ENCODE measurements at places on chromosomes 4 and X.
A peak's percentile ranks its signal among the peaks of the same experiment; 100 is the strongest.

DNA sequence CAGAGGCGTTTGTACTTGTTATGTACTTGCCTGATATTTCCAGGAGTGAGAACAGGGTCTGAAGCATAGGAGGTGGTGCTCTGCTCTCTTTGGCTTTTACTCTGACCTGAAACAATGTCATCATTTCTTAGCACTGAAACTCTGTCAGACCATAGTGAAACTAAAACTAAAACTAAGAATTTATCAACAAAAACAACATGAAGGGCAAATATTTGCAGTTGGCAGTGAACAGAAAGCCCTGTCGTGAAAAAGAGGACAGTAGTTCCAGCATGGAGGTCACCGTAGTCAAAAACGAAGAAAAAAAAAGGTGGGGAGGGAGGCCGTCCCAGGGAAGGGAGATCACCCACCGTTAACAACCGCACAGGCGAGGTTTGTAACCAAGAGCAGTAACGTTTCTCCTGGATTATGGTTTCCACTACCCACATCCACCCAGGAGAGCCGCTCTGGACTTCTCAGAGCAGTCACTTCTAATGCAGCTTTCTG lies 97.5 kb downstream of the ANK2 start:
- DNase-seq = no peak

- peak; percentile 81 for DNase-seq
Observed at GRCh38 chr4:53646795-53647194, 55.5 kb upstream of the LNX1 start.

DNA sequence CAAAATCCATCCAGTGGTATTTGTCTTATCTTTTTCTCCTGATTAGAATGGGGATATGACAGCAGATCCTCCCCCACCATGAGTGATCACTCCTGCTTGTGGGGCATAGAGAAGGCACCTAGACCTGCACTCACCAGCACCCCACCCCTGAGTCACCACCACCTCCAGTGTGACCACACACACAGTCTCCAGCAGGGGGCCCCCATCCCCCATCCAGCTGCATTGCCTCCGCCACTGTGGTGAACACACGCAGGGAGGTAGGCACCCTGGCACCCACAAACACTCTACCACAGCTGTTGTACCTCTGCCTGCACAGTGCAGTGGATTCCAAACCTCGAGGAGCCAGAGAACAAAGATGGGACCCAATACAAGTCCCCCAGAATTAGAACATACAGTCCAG lies 9.0 kb upstream of the MAGEA8 start:
- DNase-seq = no peak

DNA sequence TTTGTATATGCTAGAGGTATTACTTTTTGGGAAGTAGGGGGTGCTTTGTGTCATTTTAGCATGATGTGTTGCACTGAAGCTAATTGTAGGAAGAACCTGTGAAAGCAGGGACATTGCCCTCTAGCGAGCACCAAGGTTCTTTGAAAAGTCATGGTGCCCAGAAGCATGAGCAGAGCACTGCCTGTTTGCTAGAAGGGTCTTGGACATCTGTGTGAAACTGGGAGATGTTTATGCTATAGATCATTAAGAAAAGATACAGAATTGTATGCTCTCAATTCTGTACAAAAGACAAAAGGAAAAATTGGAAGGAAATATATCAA lies 14.7 kb downstream of the GRPR start:
- DNase-seq = no peak

DNA sequence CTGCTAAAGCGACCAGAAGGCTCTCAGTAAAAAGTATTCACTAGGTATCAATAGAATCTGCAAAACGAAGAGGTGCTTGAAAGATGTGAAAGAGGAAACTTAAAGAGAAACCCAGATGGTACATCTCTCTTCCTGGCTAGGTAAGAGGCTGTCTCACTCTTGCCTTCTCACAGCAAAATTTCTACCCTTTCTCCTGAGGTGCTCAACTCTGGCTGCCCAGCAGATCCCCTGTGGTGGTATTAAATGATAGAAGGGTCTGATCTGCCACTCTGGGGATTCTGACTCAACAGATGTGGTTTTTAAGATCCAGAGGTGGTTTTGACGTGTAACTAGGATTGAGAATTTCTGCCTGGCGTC lies 14.9 kb upstream of the TSPAN5 start:
- DNase-seq = no peak

GRCh38 chr4:170001745-170002267 lies 24.4 kb downstream of the MFAP3L start:
- no peak for DNase-seq

DNA sequence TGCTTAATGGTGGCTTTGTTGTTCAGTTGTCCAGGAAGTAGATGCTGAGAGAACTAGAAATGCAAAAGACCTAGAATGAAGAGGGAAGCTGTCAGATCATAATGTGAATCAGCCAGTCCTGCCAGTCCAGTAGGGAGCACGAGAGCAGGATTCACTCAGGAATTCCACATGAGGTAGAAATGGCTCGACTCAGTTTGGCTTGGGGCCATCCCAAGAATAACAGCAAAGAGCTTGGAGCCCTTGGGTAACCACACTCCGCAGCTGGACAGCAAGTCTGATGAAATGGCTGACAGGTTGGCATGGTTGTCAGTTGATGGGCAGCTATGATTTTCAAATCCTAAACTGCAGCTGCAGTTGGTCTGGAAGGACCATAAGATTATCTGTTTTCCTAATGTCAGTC lies 44.5 kb upstream of the WDR1 start:
- no peak for DNase-seq

DNA sequence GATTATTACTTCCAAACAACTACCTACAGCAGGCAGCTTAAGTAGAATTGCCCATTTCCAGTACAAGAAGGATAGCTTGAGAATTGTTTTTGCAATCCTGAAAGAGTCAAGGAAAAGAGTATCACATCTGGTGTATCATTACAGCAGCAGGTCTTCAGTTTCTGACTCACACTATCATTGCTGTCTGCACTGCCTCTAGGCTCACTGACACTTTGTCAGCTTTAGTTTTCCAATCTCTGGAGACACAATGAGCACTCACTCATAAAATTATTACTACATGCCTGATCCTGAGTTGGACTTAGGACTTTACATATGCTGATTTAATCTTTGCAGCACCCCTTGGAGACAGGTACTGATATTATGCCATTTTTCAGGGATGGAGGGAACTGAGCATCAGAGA lies 244.6 kb upstream of the BOD1L1 start:
- DNase-seq = no peak

GRCh38 chr4:21901831-21902230 lies 46.7 kb downstream of the KCNIP4 start:
- no peak for DNase-seq

- no peak for DNase-seq
Observed at GRCh38 chr4:100804576-100805360, 286.9 kb upstream of the EMCN start.

DNA sequence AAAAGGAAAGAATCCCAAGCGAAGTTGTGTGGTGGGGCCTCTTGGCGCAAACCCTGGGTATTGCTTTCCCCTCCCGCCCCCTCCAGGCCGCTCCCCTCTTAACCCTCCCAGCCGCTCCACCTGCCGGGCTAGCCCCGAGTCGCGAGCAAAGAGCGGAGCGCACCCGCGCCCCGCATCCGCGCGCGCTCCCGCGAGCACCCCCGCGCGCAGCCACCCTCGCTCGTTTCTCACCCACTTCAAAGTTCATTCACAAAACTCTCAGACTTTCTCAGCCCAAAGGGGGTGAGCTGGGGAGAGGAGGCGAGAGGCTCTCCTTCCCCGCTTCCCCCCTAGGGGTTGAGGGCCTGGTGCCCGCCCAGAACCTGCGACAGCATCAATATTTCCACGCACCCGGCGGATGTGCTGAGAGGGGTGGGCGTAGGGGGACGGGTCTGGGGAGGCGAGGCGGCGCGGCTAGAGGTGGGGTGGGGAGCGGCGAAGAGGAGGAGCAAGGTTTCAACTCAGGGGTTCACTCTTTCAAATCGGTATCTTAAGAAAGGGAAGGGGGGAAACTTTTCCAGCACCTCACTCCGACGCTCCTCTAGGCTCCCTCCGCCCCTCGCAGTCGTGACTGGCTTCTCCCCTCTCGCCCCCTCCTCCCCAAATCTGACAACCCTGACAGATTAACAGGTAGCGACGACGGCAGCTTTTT lies 1.8 kb downstream of the MAML3 start:
- DNase-seq = no peak

DNA sequence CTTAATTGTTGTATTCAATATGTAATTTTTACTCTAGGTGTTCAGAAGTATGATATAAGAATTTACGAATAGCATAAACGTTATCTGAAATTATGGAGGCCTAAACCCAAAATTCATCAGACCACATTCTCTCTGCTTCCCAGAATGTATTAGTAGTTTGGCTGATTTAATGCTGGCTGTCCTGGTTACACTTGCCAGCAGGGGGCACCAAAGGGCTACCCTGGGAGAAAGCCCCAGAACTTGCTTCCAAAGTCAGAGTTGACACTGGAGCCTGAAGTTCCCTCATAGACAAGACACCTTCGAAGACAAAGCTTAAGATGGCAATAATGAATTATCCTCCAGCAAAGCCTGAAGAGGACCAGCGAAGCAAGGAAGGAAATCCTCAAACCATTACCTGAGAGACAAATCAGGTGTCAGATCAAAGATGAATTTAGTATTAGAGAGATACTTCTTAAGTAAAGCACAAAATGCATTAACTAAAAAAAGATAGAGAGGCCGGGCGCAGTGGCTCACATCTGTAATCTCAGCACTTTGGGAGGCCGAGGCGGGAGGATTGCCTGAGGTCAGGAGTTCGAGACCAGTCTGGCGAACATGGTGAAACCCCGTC lies 11.3 kb upstream of the ANOS1 start:
- DNase-seq = no peak

DNA sequence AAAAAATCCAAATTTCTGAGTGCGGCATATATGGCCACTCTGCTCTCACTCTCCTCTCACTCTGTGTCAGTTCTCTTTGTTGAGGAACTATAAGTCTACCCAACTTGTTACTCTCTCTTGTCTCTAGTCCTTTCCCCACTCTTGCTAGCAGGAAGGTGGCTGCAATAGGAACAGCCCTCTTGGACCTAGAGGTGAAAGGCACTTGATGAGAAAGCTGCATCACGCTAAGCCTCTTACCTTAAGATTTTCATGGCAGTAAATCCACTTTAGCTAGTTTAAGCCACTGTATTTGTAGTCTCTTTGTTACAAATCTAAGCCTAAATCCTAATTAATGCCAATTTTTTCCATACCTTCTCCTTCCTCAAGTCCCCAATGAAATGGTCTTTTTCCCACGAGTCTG lies 189.9 kb downstream of the NKX6-1 start:
- DNase-seq = no peak

- DNase-seq = no peak
Observed at GRCh38 chr4:186829740-186830449, 106.2 kb upstream of the FAT1 start.

- no peak for DNase-seq
Observed at GRCh38 chr4:128299848-128300247, 12.2 kb upstream of the PGRMC2 start.

DNA sequence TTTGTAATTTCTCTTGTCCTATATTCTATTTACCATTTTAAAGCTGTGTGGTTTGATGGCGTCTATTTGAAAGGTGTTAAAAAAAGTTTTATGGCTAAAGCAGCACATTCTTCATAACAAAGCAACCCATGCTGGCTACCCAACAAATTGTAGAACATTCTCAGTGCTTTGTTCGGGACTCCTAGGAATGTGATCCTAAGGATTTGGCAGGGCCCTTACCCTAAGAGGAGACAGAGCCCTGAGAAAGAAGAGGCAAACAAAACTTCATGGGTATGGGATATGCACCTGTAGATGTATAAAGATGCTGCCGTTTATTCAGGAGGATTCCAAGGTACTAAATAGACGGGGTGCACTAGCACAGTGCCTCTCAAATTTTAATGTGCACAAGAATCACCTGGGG lies 370.8 kb upstream of the DIPK2B start:
- no peak for DNase-seq

- no peak for DNase-seq
Observed at GRCh38 chrX:10288373-10288975, 131.7 kb downstream of the CLCN4 start.

DNA sequence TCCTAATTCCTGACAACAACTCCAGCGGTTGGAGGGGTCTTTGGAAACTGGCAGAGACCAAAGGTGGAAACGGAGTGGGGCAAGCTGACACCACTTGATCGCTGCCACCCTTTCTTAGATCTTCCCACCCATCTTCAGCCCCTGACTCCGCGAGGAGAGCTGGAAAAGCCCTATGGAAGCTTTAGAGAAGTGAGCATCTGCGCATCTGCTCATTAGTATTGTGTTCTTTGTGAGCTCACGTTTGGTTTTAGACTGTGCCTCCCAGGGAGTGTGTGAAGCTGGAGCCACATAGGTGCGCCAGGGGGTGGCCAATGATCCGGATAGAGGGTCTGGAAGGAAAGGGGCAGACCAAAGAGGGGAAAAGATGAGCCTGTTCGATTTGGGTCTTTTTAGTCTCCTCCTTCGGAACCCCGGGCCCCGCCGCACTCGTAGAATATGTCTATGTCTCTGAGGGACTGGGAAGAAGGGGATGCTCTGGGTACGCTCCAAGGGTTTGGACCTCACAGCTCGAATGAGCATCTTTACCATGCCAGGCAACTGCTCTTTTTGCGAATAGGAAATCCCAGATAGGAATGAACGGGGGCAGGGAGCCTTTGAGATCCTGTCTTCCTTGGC lies 578 bp upstream of the DKK2 start:
- no peak for DNase-seq

GRCh38 chrX:124362072-124362471 lies 15.7 kb downstream of the SH2D1A start:
- no peak for DNase-seq

- DNase-seq = no peak
Observed at GRCh38 chr4:8199594-8200301, 658 bp downstream of the SH3TC1 start.

- DNase-seq = no peak
Observed at GRCh38 chr4:52554612-52555355, 104.3 kb downstream of the USP46 start.

- no peak for DNase-seq
Observed at GRCh38 chr4:177879851-177880250, 437.6 kb upstream of the AGA start.

DNA sequence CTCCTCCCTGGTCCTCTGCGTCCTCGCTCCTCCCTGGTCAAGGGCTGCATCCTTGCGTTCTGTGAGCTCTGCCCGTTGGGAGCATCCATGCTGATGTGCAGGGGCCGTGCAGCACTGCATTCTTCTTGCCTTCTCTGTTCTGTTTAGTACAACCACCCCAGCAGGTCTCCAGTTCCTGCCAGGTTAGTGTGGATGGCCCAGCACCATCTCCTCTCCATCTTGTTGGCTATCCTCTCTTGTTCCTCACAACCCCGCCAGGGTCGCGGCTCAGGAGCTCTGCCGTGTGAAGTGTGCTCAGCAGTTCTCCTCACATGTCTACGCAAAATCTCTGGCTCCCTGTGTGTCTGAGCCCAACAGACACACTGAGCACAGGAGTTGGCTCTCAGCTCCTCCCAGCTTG lies 10.4 kb upstream of the MAEA start:
- no peak for DNase-seq

DNA sequence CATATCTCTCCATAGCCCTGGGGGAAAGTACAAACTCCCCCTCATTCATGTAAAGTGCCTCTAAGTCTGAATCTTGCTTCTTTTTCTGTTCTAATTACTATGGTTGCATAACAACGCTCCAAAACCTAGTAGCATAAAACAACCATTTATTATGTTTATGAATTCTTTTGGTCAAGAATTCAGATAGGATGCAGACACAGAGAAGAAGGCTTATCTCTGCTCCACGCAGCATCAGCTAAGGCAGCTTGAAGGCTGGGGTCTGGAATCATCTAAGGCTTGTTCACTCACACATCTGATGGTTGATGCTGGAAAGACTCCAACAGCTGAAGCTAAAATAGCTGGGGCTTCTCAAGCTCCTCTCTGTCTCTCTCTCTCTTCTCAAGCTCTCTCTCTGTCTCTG lies 564.5 kb downstream of the ZNF674 start:
- DNase-seq = no peak
